ENCODE measurements at places on chromosomes 3 and 15.

DNA sequence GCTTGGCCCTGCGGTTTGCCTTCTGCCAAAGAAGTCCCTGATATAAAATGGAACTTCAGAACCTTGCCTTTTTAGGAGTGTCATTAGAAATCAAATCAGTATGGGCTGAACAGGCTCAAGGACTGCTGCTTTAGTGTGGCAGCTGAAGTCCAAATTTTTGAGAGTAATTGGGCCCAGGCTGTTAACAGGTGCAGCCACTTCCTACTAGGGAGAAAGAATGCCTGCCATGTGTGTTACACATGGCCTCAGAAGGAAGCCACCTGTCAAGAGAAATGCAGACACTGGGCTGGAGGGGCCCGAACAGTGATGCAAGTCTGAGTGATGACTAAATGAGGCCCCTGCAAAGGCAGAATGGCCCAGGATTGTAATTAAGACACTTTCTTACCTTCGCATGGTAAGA lies 786.7 kb upstream of the CFAP20DC start:
- no peak for DNase-seq

DNA sequence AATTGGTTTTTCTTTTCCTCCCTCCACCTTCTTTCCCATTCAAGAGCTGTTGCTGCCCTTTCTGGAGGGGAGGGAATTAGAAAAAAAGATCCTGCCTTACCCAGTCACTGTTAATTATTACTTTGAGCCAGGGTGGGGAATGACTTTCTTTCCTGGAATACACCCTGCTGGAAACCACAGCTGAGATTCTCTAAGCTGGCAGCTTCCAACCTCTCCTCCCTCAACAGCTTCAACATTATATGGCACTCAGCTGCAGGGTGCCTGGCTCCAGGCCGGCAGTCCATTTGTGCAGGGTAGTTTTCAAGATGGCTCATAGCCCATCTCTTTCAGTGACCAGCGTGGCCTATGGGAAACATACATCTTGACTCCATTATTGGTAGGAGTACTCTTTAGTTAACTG lies 105.8 kb downstream of the UBE3A start:
- no peak for DNase-seq

DNA sequence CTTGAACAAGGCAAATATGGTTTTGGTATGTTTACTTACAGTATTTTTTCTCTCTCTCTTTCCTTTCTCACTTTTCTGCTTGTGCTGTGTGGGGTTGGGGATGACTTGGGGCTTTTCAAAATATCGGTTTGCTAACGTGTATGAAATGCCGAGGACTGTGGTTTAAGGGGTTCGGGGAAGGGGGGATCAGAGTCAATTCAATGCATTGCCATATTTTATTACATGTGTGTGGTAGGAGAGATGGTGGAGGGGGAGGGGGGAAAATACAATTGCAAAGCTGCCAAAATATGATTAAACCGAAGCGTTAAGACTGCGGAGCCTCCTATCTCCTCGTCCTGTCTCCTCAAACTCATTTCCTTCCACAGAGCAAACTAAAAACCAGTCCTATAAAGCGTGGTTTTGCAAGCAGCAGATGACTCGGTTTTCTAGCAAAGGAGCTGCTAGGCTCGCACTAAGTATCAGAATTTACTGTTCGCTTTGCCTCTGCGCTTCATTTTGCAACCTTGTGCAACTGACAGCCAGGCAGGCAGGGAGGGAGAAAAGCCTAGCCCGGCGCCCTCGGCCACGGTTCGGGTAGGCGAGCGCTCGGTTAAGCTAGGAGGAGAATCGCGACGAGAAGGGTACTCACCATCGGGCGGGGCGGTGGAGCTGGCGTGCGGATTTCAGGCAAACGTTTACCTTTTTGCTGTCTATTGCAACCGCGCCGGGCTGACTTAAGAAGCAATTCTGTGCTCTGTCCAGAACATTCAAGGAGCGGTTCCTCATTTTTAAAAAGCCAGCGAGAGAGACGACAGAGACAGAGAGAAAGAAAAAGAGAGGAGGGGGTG lies 4.0 kb upstream of the NR2F2 start:
- no peak for DNase-seq

DNA sequence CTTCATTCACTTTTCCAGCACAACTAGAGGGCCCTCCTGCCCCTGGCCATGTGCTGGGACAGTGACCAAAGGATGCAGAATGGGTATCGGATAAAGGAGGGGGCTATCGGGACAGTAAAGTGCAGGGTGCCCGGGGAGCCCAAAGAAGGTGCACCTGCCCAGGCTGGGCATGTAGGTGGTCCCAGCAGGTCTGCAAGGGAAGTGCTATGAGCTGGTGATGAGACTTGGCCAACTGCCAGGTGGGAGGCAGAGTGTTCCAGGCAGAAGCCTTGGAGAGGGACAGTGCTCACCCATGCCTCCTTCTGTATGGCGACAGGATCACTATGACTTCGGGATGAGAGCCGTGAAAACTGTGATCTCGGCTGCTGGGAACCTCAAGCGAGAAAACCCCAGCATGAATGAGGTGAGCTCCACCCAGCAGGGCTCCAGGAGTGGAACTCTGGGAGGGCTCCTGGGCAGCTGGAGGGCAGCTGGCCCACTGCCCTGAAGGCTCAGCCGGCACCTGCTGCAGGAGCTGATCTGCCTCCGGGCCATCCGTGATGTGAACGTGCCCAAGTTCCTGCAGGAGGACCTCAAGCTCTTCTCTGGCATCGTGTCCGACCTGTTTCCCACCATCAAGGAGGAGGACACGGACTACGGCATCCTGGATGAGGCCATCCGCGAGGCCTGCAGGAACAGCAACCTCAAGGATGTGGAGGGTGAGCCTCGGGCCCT lies 48.4 kb downstream of the DNAH1 start:
- DNase-seq = no peak

- DNase-seq = no peak
Measured at GRCh38 chr15:100311154-100311625, 30.6 kb downstream of the ADAMTS17 start.

DNA sequence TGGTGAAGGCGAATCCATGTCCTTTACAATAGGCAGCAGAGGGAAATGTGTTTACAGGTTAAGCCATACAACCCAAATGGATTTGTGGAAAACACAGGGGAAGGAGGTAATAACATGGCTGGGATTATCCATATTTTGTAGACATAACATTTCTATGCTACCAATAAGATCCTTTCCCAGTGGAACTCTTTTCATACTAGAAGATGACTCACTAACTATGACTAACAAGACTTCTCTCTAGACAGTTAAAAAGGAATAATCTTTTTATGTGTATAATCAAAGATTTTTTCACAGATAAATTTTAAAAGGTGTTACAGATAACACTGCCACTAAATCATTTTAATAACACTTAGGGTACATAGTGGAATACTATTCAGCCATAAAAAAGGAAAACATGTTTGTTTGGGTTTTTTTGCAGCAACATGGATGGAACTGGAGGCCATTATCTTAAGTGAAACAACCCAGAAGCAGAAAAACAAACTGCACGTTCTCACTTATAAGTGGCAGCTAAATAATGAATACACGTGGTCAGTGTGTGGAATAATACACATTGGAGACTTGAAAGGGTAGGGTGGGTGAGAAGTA lies 39.6 kb downstream of the VPS13C start:
- no peak for DNase-seq

DNA sequence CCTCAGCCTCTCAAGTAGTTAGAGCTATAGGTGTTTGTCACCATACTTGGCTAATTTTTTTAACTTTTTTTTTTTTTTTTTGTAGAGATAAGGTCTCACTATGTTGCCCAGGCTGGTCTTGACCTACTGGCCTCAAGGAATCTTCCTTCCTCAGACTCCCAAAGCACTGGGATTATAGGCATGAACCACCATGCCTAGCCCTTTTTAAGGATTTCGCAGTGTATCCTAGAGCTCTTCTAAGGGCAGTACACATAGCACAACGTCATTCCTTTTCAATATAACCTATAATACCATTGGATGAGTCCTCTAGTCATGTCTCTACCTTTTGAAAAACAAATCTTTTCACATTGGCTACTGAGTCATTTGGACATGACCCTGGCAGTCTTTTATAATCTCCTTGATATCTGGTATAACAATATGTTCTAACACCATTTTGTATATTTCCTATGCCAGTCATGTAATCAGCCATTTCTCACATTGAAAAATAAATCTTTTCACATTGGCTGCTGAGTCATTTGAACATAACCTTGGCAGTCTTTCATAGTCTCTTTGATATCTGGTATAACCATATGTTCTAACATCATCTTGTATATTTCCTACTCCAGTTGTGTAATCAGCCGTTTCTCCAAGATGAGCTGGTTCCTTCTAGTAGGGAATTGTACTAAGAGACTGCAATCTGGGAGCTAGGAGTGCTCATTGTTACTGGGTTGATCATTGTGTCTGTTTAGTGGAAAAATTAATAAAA lies 944.7 kb downstream of the MCTP2 start:
- DNase-seq = no peak

- no peak for DNase-seq
Measured at GRCh38 chr3:159917141-159917540, 71.5 kb upstream of the IL12A start.
